ENCODE measurements at places on chromosomes 13 and 19.

- DNase-seq, result no peak
Measured at GRCh38 chr13:40984668-40985366, 34.3 kb downstream of the ELF1 start.

DNA sequence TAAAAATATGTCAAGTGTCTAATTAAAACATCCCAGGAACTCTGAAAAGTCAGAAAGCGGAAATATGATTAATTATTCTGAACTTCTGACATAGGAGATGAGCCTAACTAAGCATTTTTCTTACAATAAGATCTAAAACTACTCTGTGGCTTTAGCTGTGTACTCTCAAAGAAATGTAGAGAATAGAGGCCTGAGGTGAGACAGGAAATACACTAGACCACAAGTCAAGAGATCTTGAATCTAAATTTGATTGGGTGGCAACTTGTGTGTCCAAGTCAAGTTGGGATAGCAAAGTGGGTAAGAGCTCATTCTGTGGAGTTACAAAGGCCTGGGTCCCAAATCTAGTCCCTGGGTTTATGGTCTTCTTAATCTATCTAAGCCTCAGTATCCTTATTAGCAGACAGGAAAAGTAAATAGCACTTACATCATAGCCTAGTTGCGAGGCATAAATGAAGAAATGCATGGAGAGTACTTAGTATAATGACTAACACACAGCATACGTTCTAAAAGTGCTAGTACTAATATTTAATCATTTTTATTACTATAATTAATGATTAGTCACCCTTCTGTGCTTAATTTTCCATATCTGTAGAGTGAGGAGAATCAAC is 9.4 kb upstream of the LRRC63 start:
- no peak for DNase-seq

GRCh38 chr13:60213236-60213744 is 49.6 kb upstream of the DIAPH3 start:
- no peak for DNase-seq

GRCh38 chr13:77502104-77502720 is 33.3 kb upstream of the SCEL start:
- DNase-seq, result no peak

DNA sequence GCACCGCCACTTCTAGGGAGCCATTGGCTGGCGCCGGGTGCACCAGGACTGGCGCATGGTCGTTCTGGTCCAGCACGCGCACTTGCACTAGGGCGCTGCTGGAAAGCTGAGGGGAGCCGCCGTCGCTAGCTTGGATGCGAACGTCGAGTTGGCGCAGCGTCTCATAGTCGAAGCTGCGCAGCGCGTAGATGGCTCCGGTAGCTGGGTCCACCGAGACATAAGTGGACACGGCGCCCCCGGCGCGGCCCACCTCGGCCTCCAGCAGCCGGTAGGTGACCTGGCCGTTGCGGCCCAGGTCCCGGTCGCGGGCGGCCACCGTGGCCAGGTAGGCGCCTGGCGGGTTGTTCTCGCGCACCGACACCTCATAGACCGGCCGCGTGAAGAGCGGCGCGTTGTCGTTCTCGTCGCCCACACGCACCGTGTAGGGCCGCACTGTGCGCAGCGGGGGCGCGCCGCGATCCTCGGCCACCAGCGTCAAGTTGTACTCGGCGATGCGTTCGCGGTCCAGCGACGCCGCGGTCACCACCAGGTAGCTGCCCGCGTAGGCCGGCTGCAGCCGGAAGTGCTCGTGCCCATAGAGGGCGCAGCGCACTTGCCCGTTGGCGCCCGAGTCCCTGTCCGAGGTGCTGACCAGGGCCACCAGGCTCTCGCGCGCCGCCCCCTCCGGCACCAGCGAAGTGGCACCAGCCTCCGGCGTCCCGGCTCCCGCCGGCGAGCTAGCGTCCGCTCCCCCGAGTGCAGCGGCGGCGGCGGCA is 1.7 kb downstream of the PCDH8 start:
- DNase-seq, result no peak
